ENCODE measurements at places on chromosomes 7 and 10.

- peak; percentile 28 for DNase-seq
Measured at GRCh38 chr7:98841179-98841997, 28.4 kb downstream of the TMEM130 start.

- DNase-seq = no peak
Measured at GRCh38 chr7:24508316-24508715, 64.9 kb upstream of the PALS2 start.

- DNase-seq = no peak
Measured at GRCh38 chr7:132546366-132547127, 29.7 kb downstream of the PLXNA4 start.

- no peak for DNase-seq
Measured at GRCh38 chr7:134943785-134944400, 42.4 kb upstream of the AGBL3 start.

GRCh38 chr10:11742009-11742778 is at the start of gene ECHDC3:
Gene ECHDC3, plus strand, starts transcription at chr10:11742382. Its CDS starts 195 bp downstream, at chr10:11742577.
- DNase-seq = no peak

- no peak for DNase-seq
Measured at GRCh38 chr10:19302117-19302516, 253.5 kb downstream of the MALRD1 start.

Data from NCI-H2029 treated with DMSO at 0.1 percent for 48 hours (cell line).